ENCODE measurements at places on chromosomes 12 and 14.

- DNase-seq = no peak
These were observed 35.5 kb upstream of the MAX start for GRCh38 chr14:65137648-65138307.

GRCh38 chr14:89226801-89227495 lies 190.1 kb downstream of the FOXN3 start:
- DNase-seq = no peak

DNA sequence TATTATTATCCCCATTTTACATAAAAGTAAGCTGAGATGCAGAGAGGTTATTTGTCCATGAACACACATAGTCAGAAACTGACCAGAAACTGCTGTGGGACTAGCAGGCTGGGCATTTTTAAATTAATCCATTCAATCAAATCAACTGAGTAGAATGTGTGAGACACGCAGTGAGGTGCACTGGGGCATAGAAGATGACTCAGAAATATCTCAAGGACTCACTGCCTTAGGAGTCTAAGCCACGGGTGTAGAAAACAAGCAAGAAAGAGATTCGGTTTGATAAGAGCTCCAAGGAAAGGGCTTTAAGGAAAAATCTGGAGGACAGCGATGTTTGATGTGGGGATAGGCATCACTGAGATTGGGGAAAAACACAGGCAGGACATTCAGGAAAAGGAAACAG lies 127.8 kb downstream of the ANO2 start:
- DNase-seq = no peak

DNA sequence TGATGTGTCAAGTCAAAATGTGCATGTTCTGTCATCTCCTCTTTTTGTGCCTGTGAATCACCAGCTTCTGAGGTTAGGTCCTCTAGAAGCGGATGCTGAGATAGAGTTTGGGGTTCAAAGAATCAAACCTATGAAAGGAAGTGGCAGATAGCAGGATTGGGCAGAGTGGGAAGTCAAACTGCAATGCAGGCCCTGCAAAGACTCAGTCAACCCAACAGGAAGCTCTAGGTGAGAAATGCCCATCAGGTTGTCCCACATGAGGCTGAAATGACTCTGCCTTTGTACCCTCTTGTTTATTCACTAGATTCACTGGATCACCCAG lies 4.5 kb upstream of the MIA2 start:
- no peak for DNase-seq

GRCh38 chr12:47811072-47811396 lies 8.7 kb downstream of the HDAC7 start:
- no peak for DNase-seq

All from Panc1 (cell line).